SIG-M5 (cell line): ENCODE measurements at places on chromosomes 6 and 20.

GRCh38 chr20:37567671-37568588 lies 40.3 kb upstream of the BLCAP start:
- no peak for DNase-seq

- DNase-seq, result no peak
Measured at GRCh38 chr20:24756292-24757025, 192.6 kb upstream of the CST7 start.

GRCh38 chr6:88728756-88729155 lies 234.7 kb downstream of the RNGTT start:
- DNase-seq, result no peak

GRCh38 chr6:125779924-125780539 lies 10.7 kb upstream of the NCOA7 start:
- peak; percentile 70 for DNase-seq

GRCh38 chr6:166955865-166956443 lies 396 bp downstream of the RNASET2 start:
- DNase-seq, result no peak

DNA sequence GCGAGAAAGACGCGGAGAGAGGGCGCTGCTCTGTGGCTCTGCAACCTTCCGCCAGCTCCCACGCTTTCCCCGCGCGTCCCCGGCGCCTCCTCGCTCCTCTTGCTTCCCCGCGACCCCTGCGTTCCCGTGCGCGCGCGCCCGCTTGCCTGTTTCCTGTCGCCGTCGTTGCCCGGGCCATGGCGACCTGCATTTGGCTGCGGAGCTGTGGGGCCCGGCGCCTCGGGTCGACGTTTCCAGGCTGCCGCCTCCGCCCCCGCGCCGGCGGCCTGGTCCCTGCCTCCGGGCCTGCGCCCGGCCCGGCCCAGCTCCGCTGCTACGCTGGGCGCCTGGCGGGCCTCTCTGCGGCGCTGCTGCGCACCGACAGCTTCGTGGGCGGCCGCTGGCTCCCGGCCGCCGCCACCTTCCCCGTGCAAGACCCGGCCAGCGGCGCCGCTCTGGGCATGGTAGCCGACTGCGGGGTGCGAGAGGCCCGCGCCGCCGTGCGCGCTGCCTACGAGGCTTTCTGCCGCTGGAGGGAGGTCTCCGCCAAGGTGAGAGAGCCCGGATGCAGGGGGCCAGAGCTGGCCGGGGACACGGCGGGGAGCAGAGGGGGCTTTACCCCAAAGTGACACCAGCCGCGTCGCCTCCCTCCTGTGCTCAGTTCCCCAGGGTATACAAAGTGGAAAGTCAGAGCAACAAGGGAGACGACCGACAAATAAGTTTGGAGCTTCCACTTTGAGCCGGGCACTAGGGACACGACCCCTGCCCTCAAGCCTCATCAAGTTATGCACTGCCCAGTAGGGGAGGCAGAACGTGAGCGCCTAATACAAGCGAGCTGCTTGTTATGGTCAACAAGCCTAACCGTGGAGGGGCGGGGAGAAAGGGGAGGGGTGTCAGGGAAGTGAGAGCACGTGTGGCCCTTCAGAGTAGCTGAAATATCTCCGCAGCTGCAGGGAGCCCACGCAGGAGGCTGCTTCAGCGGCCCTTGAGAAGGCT lies at the start of gene ALDH5A1:
TSS of gene ALDH5A1 (plus strand) at position 149 of the 975 bp plus-strand sequence. CDS start at position 177, 28 bp downstream.
- no peak for DNase-seq

GRCh38 chr6:3875486-3875885 lies 26.3 kb downstream of the FAM50B start:
- DNase-seq, result no peak

DNA sequence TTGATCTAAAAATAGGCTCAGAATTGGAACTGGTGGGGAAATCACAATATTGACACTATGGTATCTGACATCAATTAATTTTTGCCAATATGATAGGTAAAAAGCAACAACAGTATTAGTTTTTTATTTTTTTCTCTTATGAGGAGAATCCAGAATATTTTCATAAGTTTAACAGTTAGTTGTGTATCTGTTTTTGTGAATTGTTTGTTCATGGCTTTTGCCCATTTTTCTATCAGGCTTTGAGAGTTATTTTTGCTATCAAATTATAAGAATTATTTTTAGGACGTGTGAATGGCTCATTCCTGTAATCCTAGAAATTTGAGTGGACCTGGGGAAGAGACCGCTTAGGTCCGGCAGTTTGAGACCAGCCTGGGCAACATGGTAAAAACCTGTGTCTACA lies 608.6 kb upstream of the ADGRB3 start:
- DNase-seq, result no peak

- no peak for DNase-seq
Measured at GRCh38 chr6:147947521-147947920, 395.1 kb upstream of the SASH1 start.

- DNase-seq, result no peak
Measured at GRCh38 chr20:44254073-44254472, 7.0 kb downstream of the GDAP1L1 start.

DNA sequence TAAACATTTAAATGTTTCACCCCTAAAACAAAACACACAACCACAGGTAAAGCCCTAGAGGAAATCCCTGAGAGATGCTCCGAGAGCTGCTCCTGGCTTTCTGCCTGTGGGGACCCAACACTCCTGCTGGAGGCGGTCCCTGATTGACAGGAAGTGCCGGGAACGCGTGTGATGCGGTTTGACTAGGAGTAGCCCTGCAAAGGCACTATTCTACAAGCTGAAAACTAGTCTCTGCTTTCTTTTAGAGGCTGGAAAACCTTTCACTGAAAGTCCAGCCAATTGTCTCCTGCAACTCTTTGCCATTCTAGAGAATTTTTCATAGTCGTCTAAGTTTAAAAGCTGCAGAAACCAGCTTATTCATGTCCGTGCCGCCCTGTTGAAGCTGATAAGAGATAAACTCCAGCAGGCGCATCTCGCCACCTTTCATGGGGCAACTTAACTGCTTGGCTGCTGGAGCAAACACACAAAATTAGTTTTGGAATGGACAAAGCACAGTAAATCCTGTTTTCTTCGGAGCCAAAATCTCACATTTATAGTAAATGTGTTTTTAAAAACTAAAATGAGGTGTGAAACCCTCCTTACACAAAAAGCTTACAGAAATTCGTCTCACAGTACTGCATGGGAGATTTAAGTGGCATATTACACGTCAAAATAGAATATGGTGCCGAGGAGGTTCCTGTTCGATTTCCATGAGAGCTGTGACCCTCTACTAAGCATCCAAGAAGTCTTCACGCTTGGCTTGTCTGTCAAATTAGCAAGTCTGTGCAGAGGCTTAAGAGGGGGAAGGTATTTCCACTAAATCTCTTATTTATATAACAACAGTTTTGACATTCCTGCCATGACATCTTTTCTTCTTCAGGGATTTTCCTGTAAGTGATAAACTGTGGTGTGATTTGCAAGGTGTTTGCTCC lies 46.9 kb downstream of the DACT2 start:
- no peak for DNase-seq

- no peak for DNase-seq
Measured at GRCh38 chr6:4180652-4181255, 45.4 kb upstream of the ECI2 start.

DNA sequence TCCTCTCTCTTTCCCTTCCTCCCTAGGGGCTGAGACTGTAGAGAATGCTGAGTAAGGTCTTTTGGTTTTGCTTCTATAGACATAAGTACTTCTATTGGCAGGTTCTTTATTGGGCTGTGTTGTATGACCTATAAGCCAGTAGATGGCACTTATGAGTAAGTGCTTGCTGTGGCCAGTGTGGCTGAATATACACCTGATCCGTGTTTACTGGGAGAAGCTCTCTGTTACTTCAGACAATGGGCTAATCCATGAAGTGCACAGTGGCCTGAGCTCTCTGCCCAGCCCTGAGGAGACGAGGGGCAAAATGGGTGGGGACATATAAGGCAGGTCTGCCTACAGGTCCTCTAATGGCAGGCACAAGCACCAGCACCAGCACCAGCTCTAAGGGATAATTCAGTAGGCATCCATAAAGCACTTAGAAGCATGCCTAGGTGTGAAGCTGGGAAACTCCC lies 610.3 kb downstream of the RNF144B start:
- no peak for DNase-seq

GRCh38 chr6:52263709-52264540 lies 19.6 kb upstream of the IL17F start:
- no peak for DNase-seq

DNA sequence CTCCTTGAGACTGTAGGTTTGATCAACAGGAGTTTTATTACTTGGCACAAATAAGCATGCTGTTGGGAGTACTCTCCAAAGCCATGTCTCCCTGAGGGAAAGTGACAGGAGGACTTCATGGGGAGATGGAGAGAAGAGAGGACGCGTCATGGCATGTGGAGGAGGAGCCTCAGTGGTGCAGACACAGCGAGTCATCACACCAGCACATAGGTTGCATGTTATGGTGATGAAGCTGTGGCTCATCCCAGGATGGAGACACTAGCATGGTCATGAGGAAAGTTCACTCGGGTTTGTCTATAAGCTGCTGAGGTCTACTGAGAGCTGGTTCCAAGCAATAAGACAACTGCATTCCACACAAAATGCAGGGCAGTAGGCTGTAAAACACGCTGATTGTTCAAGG lies 13.2 kb upstream of the SSTR4 start:
- DNase-seq, result no peak
